HS-5 (cell line): ENCODE measurements at places on chromosomes 6 and 20.

- DNase-seq = no peak
Observed at GRCh38 chr20:10949930-10950783, 276.4 kb upstream of the JAG1 start.

GRCh38 chr6:35469751-35470662, 1.8 kb downstream of the RPL10A start:
- DNase-seq = no peak

GRCh38 chr20:37347891-37348791, 2.2 kb downstream of the SRC start:
- DNase-seq = no peak

- DNase-seq = no peak
Observed at GRCh38 chr6:119197271-119197670, 118.8 kb upstream of the FAM184A start.

DNA sequence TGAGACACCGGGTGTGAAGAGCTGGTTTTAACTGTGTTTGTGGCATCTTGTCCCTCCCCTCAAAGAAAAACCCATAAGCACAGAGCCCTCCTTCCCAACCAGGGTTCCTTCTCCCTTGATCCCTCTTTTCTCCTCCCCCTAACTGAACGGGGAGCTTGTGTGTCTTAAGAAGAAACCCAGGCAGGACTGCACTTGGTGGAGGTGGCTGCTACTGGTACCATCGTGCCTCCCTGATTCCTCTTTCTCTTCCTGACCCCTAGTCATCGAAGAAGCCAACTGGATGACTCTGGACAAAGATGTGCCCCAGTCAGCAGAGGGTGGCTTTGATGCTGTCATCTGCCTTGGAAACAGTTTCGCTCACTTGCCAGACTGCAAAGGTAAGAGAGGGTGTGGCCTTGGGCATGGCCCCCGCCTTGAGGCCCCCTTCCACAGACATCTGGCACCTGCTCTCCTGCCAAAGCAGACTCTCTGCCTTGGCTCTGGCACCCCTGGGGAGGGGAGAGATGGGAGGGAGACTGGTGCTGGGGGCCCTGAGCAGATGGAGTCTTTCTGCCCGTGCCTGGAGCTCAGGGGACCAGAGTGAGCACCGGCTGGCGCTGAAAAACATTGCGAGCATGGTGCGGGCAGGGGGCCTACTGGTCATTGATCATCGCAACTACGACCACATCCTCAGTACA, 2.1 kb downstream of the GNMT start:
- DNase-seq = no peak
